Spinal cord (tissue), 10 donors: ENCODE measurements at places on chromosomes 1 and 21. TPM values are rescaled to one million over a fixed set of nuclear protein-coding genes. Genes with fewer than 3 reads are reported as not detected.

Gene FOXO6
- total RNA-seq = 1.9 TPM

Gene TEDDM1
- not detected for total RNA-seq

DNA sequence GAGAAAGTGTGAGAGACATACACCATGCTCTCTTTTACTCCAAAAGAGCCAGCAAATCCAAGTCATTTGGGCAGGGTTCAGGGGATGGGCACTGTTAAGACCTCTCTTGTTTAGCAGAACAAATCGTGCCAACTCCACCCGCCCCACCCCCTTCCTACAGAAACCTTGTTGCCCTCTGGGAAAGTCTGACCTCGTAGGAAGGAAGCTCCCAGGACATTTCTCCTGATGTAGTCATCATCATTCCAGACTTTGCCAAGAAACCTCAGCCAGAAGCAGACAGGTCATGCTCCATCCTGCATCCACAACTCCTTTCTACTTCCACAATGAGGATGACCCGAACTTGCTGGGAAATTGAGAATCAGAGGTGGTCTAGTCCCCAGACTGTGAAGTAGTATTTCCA is 57.7 kb downstream of the UBE2T start:
- DNase-seq = no peak

DNA sequence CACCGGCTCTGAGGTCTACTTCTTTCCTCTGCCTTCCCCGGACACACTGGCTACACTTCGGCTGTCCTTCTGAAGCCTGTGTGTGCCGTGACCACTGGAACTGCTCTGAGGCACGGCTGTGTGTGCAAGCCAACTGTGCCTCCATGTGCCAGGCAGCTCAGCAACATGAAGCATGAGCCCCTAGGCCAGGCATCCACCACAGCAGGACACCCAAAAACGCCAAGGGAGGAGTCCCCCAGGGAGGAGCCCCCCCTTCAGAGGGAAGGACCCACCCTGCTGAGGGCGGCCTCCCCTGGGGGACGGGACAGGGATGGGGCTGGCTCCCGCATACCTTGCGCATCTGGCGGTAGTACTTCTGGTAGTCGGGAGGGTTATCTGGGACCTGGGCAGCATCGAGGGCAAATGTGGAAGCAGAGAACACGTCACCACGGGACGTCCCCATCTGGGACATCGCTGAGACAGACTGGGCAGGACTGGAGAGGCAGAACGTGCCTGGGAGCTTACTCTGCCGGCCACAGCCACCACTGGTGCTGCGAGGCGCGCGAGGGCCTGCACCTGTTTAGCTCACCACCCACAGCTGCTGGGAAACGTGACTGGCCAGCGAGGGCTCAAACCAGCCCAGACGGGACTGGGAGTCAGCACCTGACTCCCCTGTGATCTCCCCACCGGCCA is 20.5 kb downstream of the LSS start:
- no peak for DNase-seq

- no peak for DNase-seq
Measured at GRCh38 chr1:74463333-74463988, 49.0 kb downstream of the LRRC53 start.

GRCh38 chr1:162230517-162230916 is 146.1 kb downstream of the SPATA46 start:
- no peak for DNase-seq

GRCh38 chr21:31866077-31866511 is 6.7 kb upstream of the HUNK start:
- peak; percentile 95 for DNase-seq

GRCh38 chr1:244097523-244098405 is 46.7 kb downstream of the ZBTB18 start:
- DNase-seq = no peak

GRCh38 chr1:8409106-8409505 is 91.2 kb downstream of the SLC45A1 start:
- no peak for DNase-seq

DNA sequence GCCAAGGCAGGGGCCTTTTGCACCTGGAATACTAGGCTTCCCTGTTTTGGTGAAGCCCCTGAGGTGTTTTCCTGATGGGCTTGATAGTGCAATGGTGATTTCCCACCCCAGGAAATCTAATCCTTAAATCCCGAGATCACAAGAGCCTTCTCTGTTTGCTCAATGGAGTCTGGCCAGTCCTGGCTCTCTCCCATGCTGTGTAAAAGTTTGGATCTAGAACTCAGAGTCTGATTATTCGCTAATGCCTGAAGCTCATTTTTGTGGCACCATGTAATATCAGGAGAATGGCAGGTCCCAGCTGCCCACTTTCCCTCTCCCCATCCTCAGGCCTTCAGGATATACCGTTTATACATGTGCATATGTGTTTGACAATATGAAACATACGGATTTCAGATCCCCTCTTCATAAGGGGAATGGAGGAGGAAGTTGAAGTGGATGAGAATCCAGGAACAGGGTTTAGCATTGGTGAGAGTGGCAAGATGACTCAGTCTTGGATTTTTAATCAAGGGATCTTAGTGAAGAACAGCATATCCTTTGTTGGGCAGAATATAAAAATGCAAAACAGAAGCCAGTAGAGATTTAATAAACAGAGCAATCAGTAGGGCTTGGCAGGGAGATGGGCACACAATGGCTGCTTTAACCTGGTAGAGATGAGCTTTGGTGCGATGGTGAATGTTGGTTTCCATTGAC is 62.1 kb downstream of the CLIC6 start:
- DNase-seq = no peak

DNA sequence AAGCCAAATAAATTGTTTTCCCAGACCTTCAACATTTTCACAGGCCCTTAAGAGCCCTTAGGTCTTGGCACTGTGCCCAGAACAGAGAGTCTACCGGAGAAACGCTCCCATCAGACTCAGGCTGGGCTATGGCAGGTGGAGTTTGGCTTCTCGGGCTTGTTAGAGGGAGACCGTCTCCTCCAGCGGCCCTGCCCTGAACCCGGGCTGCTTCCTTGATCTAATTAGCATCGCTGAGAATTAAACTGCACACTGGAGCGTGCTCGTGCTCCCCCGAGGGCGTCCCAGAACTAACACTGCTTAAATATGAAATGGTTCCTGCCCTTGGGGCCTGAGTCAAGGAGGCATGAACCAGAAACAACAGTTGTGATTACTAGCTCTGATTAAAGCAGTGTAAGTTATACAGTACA is 634.4 kb downstream of the MATN1 start:
- DNase-seq = no peak

GRCh38 chr1:64318428-64318827 is 115.0 kb downstream of the UBE2U start:
- no peak for DNase-seq

DNA sequence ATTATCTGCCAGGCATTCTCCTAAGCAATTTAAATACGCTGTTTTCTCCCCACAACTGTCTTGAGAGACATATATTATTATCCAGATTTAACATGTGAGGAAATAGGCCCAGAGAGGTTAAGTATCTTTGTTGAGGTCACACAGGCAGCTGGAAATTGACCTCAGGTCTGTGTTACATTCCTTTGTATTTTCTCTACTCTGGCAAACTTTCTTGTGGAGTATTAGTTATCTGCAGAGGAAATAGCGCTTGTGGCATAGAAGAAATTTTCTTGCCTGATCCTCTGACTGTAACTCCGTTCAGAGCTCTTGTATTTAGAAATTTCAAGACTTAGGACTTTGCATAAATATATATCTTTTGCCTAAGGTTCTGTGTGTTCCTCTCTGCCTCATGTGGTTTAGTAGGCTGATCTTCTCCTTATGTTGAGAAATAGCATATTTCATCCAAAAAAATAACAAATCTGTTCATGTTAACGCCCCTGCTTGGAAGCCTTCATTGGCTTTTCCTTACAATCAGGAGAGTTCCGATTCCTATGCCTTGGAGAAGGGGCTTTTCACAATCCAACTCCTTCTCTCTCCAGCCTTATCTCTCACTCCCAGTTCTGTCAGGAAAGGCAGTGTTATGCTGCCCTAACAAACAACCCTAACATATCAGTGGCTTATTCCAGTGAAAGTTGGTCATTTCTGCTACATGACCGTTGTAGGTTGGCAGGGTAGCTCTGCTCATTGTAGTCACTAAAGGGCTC is 2.5 kb upstream of the JUN start:
- peak; percentile 72 for DNase-seq
